Adrenal gland (tissue), 19 donors: ENCODE measurements at places on chromosomes 4 and X. TPM values are rescaled to one million over a fixed set of nuclear protein-coding genes. Genes with fewer than 3 reads are reported as not detected.

Gene IGFBP7
- total RNA-seq = 98.9 TPM

Gene SCML1
- total RNA-seq = 8.3 TPM

- DNase-seq = no peak
Observed at GRCh38 chrX:73916931-73917667, 354.1 kb downstream of the CHIC1 start.

Gene MAP3K15
- total RNA-seq = 53.1 TPM

DNA sequence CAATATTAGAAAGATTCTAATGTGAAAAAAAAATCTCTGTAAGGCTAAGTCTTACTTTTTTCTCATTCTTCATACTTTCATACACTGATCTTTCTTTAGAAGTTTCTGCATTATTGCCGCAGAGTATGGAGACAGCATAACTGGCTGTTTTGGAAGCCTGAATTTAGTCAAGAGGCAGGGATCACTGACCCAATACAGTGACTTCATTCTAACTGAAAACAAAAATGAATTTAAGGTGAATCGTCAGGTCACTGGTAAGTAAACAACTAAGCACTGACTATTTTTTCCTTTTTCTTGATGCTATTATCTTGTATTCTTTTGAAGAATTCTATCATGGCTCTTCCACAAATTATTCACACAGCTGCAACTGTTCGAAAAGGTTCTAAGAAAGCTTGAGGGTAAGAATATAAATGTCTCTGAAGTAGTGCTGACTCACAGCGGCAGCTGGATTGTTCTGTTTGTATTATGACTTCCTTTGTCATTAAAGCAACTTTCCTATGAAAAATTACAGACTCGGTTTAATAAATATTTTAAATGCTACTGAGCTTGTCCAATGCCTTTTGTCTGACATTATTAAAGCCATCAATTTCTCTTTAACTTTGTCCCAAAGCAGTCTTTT, 609.3 kb downstream of the FSTL5 start:
- DNase-seq = no peak

DNA sequence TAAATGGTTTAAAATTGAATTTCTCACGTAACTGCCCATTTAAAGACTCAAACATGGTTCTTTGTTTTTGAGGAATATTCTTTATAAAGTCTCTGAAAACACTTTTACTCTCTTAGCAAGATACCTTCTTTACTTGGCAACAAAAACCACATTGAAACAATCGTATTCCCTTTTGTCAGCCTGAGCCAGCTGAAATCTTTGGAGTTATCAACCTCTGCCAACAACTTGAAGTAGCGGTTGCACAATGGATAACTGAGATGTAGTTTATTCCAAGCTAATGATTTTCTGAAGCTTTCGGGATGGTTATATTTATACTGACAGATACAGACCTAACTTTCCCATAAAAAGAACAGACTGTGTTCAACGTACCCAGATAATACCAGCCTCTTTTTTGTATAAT, 561.3 kb downstream of the IL1RAPL1 start:
- no peak for DNase-seq

Gene EPHA5
- 0.41 TPM for total RNA-seq

DNA sequence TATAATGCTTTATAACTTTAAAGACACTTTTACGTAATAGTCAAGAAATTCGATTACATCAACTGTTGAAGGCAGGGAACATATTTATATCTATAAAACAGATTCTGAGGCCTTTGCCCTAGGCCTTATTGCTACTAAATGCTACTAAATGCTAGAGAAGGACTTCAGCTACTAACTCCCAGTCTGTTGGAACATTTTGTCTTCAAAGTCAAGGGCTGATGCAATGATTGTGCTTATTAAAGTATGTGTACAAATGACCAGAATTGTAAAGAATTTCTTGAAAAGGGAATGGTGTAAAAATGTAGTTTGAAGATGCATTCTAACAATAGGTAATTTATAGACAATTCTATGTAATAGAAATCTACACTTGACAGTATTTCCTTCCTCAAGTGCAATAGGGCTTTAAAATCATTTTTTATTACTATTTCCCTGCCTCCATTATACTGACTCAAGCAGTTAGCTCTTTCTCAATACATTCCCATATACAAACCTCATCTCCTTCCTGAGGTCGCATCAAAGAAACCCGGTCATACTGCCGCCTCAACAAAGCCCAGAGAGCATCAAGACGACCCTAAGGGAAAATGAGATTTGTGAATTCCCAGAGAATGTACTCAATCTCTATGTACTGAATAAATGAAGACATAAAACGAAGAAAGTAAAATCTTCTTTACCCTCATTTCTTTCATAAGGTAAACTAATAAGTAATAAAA, 95.7 kb downstream of the ANTXR2 start:
- DNase-seq = no peak

Gene CASP6
- 11.2 TPM for total RNA-seq

GRCh38 chrX:122421434-122422121, 762.5 kb upstream of the GRIA3 start:
- no peak for DNase-seq

Gene FAM47A
- total RNA-seq = not detected

Gene SPANXA1
- total RNA-seq = not detected

Gene MAB21L2
- total RNA-seq = 7.5 TPM

GRCh38 chrX:2542826-2543521, 42.2 kb upstream of the DHRSX start:
- no peak for DNase-seq

DNA sequence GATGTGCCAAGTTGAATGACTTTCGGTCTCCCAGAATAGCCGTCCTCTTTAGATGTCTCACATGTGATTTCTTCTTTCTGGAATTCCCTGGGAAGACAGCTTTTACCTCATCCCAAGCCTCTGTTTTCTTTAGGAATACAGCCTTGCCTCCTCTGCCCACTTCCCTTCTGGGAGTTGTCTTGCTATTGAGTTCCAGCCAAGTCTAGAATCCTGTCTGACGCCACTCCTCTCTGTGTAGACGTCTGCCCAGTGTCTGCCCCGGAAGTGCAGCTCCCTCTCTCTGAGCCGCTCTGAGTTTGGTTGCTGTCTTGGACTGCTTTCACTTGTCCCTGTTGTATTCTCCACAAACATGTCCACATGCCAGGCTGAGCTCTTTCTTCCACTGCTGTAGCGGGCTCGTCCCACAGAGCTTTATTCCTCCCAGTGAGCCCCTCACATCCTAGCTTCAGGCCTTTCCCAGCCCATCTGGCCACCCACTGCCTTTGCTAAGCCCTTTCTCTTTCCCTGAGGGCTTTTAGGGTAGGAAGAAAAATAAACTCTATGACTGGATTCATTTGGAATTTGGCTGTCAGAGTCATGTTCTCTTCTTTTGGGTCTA, 9.0 kb upstream of the IGFBP7 start:
- peak; percentile 78 for DNase-seq

Gene DSPP
- total RNA-seq = not detected

- no peak for DNase-seq
Observed at GRCh38 chr4:82282875-82283274, 90.9 kb downstream of the HNRNPD start.

- no peak for DNase-seq
Observed at GRCh38 chr4:141356321-141356962, 135.7 kb downstream of the ZNF330 start.

Gene ADH1B
- 615 TPM for total RNA-seq

Gene XIAP
- total RNA-seq = 49.7 TPM

GRCh38 chr4:187714957-187715356, 280.6 kb upstream of the ZFP42 start:
- no peak for DNase-seq

GRCh38 chr4:634599-634985, 9.2 kb downstream of the PDE6B start:
- DNase-seq = no peak

DNA sequence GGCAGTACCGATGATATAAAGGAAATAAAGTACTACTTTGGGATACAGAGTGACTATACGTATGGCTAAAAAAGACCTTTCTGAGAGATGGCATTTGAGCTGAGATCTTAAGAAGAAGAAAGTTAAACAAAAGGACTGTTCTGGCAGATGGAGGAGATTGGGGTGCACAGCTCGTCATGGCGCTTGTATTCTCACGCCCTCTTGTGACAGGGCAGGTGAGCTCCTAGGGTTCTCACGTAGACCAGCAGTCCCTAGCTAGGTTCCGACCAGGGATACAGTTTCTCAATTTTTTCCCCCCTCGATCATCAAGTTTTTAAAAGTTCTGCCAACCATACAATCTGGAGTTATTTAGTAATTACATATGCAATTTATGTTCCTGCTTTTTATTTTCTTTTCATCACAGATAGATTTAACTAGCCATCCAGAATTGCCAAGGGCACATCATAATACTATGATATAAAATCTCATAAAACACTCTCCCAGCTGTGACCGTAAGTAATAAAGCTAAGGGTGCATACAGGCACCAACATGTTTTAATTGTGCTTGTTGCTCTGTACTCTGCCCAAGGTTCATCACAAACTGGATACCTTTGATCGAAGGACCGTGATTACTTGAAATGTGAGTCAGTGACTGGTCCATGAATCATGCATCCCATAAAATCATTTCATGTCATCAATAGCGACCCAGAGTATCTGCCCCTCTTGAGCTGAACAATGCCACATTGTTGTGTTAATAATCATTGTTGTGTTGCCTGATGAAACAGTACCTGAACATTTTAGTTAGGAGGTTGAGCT, 69.4 kb upstream of the ZNF518B start:
- no peak for DNase-seq

DNA sequence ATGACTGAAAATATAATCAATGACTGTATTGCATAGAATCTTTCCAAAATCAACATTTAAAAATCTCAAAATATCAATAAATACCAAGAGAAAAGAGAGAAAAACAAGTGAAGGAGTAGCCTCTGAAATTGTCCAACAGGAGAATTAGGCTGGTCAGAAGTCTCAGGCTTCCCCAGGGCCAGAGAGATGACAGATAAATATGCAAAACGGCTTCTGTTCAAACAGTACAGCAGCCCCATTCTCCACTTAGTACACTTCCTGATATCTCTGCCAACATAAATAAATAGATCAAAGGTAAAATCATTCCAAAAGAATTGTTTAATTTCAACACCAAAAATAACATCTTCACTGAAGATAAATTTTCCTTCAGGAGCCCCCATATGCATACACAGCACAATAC, 204.7 kb upstream of the GABRA2 start:
- no peak for DNase-seq

DNA sequence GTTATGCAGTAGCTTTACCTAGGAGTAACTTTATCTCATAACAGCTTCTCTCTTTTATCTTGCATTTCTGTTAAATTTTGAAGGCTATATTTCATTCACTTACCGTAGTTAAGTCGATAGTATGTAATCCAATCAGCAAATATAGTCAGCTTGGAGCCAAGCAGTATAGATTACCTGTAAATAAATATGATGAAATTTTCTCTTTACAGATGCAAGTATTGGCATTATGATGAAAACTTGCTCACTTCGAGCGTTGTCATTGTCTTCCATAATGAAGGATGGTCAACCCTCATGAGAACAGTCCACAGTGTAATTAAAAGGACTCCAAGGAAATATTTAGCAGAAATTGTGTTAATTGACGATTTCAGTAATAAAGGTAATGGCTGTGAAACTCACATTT, 42.3 kb downstream of the HMGB2 start:
- DNase-seq = no peak

DNA sequence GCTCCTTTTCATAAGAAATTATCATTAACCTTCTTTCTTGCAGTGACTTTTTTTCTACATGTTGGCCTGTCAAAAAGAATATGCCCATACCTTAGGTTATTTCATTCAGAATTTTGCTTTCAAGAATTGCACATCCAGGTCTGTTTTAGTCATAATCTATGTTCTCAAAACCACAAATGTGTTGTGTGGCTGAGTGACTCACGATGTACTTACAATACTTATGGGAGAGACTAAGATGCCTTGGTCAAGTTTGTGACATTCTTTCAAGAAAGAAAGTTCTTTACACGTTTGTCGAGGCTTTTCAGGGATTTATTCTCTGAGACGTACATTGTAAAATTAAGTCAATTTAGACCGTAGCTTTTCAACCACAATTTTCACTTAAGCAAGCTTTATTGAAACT, 396.7 kb downstream of the FSTL5 start:
- no peak for DNase-seq

GRCh38 chr4:186622788-186623464, 67.6 kb upstream of the MTNR1A start:
- no peak for DNase-seq

DNA sequence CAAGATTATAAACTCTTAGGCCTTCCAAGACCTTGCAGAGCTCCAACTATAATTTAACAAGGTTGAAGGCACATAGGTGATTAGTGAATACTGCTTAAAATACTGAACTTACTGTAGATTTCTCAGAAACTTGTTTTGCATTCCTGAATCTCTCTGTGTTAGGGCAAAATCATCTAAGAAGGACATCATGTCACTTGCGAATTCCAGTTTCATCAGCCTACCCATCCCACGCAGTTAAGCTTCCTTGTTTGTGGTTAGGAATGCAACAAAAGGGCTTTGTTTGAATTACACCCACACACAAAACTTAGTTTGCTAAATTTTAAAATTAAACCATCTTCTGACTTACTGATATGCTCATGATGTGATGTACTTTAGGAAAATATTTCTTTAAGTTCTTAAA, 174.0 kb downstream of the SOWAHB start:
- no peak for DNase-seq

- DNase-seq = peak; percentile 73
Observed at GRCh38 chr4:76011700-76012387, 4.5 kb upstream of the CXCL9 start.

Gene CT45A2
- not detected for total RNA-seq

DNA sequence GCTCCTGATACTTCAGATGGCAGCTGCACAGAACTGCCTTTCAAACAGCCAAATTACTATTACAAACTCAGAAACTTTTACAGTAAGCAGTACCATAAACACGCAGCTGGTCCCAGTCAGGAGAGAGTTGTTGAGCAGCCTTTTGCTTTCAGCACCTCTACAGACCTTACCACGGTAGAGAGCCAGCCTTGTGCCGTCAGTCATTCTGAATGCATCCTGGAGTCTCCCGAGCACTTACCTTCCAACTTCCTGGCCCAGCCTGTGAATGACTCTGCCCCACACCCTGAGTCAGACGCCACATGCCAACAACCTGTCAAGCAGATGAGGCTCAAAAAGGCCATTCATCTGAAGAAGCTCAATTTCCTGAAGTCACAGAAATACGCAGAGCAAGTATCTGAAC, 12.4 kb downstream of the ZBTB49 start:
- DNase-seq = no peak

GRCh38 chr4:157271166-157271869, 50.8 kb downstream of the GRIA2 start:
- no peak for DNase-seq

Gene NALF2
- total RNA-seq = 1.1 TPM

DNA sequence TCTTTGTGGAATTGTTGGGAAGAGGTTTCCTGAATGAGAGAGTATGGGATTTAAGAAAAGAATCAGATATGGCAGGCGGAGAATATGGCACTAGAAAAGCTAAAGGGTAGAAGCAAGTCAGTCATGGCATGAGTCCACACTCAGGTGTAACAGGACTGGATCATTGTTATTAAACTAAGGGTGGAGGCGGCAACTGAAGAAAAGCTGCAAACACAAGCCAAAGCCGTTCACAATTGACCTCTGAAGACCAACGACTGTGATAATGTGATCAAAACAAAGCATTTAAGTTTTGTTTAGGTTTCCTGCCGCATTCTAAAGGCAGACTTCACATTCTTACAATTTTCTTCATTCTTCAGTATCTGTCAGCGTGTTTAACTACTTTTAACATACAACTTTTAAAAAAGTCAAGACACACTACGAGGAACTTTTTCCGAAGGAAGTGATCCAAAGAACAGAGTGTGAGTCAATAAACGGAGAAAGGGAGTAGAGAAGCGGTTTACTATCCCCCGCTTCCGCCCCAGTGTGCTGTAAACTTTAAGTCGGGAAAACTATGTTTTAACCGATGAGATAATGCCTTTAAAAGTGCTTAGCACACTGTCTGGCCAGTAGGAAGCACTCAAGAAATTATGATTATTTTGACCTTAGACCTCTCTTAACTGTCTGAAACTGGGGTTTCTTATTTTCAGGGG, 909 bp upstream of the SLAIN2 start:
- DNase-seq = no peak
